ENCODE measurements at places on chromosomes 1 and 21.

DNA sequence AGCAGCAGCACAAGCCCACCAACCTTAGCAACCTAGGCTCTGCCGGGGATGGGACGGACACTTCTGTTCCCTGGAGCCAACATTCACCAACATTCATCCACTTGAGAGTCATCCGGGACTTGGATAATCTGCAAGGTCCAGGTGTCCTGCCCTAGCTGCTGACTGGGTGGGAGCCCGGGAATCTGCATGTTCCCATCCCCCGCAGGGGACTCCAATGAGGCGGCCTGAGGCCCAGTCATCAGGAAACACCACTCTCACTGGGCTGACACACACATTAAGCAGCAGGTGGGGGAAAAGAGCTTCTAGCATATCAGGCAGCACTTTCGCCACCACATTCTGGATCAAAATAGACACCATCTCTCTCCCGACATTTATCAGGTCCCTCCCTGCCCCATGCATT is 38.4 kb upstream of the CCSAP start:
- DNase-seq: no peak

GRCh38 chr1:47816325-47817071 is 180.7 kb downstream of the TRABD2B start:
- no peak for DNase-seq

GRCh38 chr1:164787834-164788231 is 228.8 kb downstream of the PBX1 start:
- DNase-seq: no peak

GRCh38 chr1:240312872-240313271 is 221.2 kb downstream of the FMN2 start:
- peak; percentile 41 for DNase-seq

- peak; percentile 97 for DNase-seq
These were observed 36.0 kb downstream of the PABPC4 start for GRCh38 chr1:39540504-39541031.

DNA sequence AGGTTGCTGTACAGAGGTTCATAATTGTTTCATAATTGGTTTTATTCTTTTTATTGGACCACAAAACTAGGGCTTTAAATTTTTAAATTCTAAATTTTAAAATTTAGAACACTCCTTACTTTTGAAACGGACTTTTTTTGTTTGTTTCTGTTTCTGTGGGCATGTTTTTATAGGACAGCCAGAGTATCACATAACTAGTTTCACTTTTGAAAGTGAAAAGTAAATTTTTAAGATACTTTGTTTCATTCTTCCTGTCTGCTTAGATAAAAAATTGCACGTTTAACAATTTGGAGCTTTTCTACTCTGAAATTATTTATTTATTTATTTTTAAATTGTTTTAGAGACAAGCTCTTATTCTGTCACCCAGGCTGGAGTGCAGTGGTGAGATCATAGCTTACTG is 29.7 kb downstream of the MDM4 start:
- no peak for DNase-seq

DNA sequence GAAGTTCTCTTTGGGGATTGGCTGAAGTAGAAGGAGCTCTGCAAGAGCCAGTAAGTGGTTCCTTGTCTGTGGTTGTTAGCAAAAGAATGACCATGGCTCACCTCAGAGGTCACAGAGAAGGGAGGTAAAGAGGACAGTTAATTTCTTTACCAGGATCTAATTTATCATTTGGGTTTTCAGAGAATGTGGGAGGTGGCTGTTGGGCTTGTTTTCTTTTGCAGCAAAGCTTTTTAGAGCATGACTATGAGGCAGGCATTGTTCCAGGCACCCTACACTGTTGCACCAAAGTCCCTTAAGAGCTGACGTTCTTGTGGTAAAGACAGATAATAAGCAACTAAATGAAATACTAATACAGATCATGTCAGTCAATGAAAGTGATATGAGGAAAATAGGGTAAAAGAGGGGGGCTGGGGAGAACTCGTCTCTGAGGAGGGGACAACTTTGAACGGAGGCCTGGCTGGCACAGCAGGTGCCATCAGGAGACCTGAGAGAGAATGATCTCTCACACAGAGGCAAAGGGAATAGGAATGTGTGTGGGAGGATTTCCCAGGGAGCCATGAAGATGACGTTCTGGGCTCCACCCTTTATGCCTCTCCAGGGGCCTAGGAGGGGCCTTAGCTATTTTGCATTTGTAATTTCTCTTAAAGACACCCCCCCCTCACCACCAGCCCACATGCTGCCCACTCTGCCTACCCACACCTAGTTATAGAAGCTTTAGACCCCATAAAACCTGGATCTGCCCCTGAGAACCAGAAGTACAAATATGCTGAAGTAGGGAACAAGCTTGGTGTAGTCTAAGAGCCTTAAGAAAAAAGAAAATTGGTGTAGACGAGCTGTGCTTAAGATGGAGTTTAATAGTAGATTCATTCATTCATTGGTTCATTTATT is 177.5 kb downstream of the ROR1 start:
- DNase-seq: no peak

- no peak for DNase-seq
These were observed 155.9 kb downstream of the ELAVL4 start for GRCh38 chr1:50264590-50264989.

DNA sequence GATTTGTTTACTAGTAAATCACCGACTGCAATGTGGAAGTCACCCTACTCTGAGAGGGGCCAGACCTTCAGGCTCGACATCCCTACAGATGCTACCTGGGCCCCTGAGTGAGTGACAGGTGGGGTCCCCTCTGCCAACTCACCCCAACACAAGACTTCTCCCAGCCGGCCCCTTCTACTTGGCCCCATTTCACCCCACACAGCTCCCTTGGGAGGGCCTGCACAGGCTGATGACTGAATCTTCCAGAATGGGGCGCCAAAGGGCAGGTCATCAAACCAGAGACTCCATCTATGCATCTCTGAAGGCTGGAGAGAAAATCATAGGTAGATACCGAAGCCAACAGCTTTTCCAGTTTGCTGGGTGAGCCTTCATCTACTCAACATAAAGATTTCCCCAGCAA is 9.4 kb upstream of the S100A8 start:
- DNase-seq: no peak

- DNase-seq: peak; percentile 50
These were observed 23.6 kb upstream of the CCDC17 start for GRCh38 chr1:45647248-45648021.

GRCh38 chr1:246661451-246661850 is 62.8 kb upstream of the SCCPDH start:
- no peak for DNase-seq

DNA sequence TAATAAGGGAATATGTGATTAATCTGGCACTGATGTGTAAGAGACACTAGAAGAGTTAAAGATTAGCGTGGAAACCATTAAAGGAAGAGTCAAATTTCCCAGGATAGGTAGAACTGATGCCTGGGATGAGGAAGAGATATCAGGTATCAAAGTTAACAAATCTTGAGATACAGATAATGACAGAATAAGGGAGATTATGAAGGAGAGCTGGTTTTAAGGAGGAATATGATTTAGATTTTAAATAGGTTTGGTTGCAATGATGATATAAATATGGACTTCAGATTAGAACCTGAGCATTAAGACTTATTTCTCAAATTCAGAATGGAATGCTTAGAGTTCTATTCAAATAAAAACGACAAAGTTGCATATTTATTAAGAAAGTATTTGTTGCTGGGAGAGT is 26.2 kb downstream of the MAGI3 start:
- no peak for DNase-seq

DNA sequence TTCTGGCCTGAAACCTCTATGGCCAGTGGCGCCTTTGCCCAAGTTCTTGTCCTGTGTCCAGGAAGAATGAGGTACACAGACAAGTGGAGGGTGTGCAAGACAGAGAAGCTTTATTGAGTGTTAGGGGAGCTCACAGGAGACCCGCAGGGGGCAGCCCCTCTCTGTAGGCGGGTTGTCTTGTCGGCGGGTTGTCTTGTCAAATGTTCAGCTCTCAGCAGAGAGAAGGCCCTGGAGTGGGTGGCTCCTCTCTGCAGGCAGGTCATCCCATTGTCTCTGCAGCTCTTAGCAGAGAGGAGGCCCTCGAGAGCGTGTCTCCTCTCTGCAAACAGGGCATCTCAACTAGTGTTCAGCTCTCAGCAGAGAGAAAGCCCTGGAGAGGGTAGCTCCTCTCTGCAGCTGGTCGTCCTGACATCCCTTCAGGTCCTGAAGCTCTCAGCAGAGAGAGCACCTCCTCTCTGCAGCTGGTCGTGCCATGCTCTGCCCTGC is 11.0 kb downstream of the COL6A2 start:
- no peak for DNase-seq

DNA sequence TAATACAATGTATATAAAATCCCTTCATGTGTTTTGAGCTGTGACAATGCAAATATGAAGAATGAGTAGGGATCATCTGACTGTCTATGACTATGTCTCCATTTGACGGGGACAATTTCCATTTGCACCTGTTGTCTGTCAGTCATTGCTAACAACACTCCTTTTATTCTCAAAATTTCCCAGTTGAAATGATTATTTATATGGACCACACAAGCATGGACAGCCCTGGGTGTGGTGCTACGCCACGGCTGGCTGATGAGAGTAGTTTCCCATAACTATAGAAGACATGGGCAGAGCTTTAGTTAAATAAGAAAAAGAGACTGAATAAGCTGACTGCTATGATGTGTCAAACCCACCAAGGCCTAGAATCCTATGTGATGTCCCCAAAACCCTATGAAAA is 135.8 kb downstream of the MAP3K21 start:
- no peak for DNase-seq

GRCh38 chr21:41767606-41768436 is 969 bp upstream of the RIPK4 start:
- DNase-seq: no peak

DNA sequence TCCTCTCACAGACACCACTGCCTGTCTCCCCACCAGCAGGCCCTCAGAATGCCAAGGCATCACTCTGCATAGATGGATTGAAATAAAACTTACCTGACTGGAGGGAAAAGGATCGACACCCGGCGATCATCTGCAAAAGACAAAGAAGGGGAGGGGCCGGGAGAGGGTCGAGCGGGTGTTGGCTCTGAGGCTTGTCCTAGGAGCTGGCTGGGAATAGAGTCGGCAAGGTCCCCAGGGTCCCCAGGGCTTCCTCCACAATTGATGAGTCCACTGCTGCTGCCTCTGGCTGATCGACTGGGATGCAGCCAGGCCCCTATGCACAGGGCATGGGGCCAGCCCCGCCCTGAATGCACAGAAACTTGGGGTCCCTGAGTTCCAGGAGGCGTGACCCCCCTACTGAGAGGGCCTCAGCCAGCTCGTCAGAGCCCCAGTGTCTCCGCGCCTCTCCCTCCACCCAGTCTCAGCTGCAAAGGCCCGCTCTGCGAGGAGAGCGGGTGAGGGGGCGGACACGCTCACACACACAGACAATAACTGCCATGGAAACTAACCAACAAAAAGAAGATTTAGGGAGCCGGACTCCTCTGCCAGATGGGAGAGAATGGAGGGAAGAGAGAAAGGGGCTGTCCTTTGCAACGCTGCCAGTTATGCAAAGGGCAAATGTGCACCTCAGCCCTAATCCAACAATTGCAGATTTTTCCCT is at the start of gene KLHDC8A:
KLHDC8A (minus strand) TSS at position 483 of the 700 bp plus-strand sequence. CDS start 13,318 bp downstream, outside the sequence.
- no peak for DNase-seq

- no peak for DNase-seq
These were observed 19.7 kb downstream of the FGGY start for GRCh38 chr1:59316497-59317128.

DNA sequence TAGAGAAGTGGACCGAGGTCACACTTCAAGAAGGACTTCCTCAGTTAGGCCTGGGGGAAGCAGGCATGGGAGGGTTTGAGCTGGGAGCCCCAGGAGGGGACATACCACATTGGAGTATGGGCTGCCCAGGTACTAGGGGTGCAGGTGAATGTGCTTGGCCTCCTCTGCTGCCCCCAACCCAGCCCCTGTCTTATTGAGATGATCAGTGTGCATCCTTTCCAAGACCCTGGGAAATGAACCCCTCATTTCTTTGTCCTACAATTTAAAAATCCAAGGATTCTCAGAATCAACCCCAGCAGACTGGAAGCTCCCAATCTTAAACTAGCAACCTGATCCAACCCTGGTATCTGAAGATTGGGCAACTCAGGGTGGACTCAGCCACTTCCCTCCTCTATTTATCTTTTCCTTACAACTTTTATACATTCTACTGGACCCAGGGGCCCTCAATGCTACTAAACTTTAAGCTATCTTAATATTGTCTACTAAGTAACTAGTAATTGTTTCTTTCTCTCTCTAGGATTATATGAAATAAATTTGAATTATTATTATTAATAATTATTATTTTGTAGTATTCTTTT is 9.1 kb downstream of the MEX3A start:
- DNase-seq: no peak

DNA sequence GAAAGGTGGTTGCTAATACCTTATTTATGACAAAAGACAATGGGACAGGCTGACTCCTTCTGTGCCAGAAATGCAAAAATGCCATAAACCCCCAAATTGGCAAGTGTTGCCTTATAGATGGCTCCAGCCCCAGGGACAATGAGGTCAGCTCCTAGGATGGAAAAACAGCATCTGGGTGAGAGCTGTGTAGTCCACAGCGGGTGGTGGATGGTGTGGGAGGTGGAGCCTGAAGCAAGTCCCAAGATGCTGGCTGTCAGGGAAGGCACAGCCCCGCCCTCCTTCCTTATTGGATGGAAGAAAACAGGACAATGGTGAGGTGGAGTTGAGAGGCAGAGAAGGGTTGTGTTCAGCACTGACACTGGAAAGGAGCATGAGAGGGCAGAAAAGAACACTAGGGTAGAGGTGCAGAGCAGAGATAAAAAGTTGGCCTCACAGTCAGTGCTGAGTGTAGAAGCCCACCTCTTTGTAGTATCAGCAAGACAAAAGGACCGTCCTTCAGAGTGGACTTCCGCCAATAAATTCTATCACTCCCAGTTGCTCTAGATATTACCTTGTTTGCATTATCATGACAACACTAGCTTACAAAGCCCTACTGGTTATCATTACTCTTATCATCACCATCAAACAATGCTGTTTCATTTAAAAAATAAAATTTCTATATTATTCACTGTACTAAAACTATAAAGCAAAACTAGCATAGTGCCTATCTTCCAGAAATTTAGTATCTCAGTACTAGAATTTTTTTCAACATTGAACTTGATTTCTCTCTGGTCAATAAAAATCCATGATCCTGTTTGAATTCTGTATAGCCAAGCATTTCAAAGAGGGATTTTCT is 3.7 kb upstream of the SDE2 start:
- DNase-seq: peak; percentile 62

DNA sequence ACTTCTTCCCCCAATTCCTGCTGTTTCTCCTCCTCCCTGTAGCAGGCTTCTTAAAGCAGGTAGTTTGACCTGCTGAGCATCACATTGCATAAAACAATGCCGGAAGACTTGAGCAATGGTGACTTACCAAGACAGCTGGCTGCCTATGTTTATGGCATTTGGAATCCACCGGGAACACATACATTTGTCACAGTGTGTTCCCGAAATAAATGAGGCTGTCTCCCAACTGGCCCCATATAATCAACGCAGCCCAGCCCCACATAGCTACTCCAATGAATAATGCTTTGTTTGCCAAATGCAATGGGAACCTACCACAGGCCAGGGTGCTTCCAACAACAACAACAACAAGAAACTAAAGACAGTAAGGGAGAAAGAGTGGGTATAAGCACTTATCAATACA is 186.1 kb upstream of the MAP1LC3C start:
- no peak for DNase-seq

Measured in CD14-positive monocyte (primary cell).